Hypothalamus (tissue), 51 donors: ENCODE measurements at places on chromosomes 7 and 10.

DNA sequence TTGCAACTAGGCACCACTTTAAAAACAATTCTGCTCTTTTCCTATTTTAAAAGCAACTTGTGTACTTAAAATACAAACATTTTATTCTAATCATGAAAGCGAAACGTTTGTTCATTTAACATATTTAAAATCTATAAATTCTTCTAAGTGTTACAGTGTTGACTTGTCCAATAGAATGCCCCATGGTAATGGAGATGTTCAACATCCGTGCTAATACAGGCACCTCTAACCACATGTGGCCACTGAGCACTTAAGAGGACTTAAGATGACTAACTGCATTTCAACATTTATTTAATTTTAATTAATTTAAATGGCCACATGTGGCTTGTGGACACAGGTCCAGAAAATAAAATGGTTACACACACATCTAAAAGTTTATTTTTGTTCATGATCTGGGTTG, 115.1 kb downstream of the TPK1 start:
- no peak for DNase-seq

GRCh38 chr10:10533437-10533836, 484.2 kb upstream of the CELF2 start:
- DNase-seq: no peak

DNA sequence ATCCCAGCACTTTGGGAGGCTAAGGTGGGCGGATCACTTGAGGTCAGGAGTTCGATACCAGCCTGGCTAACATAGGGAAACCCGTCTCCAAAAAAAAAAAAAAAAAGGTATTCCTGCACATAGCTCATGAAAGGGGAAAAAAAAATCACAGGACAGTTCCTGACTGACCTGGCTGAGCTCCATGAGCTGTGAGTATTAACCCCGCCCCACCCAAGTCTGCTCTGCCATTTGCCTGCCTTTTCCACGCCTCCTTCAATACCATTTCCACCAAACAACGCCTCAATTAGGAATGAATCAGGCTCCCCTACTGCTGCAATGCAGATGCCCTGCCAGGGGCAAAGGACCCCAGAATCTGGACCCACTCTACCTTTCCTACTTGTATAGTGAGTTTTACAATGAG, 55.0 kb downstream of the PDIA4 start:
- DNase-seq: no peak

DNA sequence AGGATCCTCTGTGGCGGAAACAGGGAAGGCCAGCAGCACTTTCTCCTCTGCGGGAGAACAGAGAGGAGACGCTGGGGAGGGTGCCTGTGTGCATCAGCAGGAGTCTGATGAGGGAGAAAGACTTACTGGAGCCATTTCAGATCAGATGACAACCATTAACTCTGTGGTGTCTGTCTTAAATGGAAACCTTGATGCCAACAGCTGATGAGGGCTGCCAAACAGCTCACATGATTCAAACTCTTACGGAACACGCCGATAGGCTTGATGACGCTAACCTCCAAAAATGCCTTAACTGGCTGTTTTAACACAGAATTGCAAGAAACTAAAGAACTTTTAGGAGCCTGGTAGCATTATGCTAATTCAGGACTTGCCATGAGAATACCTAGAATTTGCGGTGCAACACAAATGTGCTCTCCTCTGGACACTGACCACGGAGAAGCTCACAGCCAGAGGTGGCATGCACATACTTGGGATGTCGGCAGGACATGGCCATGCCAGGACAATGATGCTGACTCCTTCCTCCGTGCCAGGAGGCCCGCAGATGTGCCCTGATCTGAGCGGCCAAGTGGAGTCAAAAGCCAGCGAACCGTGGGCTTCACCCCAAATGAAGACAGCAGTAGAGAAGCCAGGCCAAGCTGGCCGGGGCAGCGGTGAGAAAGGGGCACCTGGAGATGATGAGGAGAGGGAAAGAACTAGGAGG, 154.9 kb downstream of the ZMYND11 start:
- no peak for DNase-seq

GRCh38 chr7:107856806-107857540, 34.0 kb upstream of the DLD start:
- no peak for DNase-seq

DNA sequence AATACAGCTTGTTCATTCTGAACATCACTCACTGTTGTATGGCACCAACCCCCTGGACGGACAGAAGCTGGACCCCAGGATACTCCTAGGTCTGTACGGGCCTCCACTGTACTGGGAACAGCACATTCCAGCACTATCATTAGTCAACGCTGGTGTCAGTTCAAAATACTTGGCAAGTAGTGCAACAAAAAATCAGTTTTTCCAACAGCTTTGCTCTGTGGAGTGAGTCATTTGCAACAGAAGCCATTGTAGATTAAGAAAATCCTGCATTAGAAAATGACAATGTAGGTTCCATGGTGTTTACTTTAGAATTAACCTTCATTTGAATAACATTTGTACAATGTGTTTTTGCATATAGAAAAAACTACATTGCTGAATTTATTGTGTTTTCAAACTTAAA, 266.6 kb downstream of the HDAC9 start:
- DNase-seq: no peak

GRCh38 chr10:79009145-79009544, 59.6 kb upstream of the ZMIZ1 start:
- DNase-seq: no peak

GRCh38 chr7:75626954-75627353, 111.8 kb downstream of the HIP1 start:
- DNase-seq: no peak
